Hematopoietic multipotent progenitor cell treated with erythropoietin and hydrocortisone succinate and interleukin-3 and kit ligand, for 4 days (in vitro differentiated cells): ENCODE measurements at places on chromosomes 16 and 17.
A peak's percentile ranks its signal among the peaks of the same experiment; 100 is the strongest.

DNA sequence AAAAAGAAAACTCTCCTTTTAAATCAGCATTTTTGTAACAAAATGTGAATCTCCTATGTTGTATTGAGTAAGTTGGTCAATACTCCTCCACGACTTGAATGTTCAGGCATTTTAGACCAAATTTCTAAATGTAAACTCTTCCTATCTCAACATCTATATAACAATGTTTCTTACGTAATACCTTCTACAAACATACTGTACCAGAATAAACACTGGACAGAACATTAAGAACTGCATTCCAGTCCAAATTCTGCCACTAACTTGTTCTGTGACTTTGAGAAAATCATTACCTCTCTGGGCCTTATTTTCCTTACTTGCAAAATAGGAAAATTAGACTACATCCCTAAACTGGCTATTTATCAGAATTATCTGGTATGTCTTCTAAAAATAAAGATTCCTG, 40.1 kb downstream of the AKAP10 start:
- no peak for DNase-seq

GRCh38 chr16:5447734-5448133, 350.1 kb upstream of the EEF2KMT start:
- no peak for DNase-seq

GRCh38 chr16:27571433-27572326, 21.7 kb downstream of the KATNIP start:
- DNase-seq, result no peak

GRCh38 chr17:8832711-8833352, 33.7 kb upstream of the MFSD6L start:
- DNase-seq, result peak; percentile 53

DNA sequence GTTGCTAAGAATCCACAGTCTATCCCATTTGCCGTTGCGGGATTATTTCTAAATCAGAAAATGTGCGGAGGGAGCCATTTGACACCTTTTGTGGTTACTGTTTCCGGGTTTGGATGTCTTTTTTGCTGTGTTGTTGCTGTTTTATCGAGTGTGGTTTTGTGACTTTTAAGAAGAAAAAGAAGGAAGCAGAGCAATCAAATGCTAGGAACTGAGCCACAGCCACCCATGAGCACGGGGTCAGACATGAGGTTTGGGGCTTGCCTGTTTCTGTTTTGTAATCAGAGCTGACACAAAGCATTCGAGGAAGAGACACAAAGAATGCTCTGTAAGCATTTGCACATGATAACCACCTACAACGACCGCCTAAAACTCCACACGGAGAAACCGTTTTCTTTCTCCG, 53.1 kb upstream of the CHMP6 start:
- peak; percentile 78 for DNase-seq

DNA sequence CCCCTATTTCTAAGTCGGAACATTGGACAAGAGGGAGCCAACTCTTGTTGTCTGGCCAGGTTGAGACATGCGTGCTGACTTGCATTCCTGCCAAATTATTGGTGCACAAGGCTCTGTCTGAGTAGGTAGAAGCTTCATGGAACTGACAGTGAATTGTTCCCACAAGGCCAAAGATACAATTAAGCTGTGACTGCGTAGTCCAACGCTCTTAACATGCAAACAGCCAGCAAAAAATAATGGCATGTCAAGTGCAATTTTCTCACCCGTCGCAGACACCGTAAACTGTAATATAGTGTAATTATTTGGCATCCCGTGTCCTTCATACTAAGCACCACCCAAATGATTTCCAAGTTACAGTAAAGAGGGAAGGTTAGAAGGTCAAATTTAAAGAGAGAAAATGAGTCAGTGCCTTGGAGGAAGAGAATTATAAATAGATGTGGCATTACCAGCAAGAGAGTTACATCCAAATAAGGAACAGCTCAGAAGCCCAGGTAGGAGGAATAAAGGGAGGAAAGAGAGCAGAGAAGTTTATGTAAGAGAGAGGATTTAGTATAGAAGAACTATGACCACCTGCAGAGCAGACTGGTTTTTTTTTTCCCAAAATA, 21.8 kb downstream of the CDH8 start:
- no peak for DNase-seq

DNA sequence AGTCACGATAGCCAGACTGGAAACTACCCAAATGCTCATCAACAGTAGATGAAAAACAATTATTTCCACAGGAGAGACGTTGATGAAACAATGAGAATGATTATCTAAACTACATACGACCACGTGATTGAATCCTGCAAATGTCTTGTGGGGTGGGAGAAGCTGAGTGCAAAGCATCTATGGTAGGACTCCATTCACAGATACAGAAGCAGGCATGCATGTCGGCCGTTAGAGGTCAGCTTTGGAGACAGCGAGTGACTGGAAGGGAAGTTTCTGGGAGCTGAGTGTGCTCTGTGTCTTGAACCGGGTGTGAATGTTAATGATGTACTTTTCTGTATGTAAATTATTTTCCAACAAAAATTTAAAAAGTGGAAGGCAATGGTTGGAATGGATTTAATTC, 71.5 kb upstream of the DNAJA2 start:
- peak; percentile 57 for DNase-seq

GRCh38 chr16:56916571-56917403, 15.2 kb upstream of the HERPUD1 start:
- DNase-seq, result peak; percentile 12

DNA sequence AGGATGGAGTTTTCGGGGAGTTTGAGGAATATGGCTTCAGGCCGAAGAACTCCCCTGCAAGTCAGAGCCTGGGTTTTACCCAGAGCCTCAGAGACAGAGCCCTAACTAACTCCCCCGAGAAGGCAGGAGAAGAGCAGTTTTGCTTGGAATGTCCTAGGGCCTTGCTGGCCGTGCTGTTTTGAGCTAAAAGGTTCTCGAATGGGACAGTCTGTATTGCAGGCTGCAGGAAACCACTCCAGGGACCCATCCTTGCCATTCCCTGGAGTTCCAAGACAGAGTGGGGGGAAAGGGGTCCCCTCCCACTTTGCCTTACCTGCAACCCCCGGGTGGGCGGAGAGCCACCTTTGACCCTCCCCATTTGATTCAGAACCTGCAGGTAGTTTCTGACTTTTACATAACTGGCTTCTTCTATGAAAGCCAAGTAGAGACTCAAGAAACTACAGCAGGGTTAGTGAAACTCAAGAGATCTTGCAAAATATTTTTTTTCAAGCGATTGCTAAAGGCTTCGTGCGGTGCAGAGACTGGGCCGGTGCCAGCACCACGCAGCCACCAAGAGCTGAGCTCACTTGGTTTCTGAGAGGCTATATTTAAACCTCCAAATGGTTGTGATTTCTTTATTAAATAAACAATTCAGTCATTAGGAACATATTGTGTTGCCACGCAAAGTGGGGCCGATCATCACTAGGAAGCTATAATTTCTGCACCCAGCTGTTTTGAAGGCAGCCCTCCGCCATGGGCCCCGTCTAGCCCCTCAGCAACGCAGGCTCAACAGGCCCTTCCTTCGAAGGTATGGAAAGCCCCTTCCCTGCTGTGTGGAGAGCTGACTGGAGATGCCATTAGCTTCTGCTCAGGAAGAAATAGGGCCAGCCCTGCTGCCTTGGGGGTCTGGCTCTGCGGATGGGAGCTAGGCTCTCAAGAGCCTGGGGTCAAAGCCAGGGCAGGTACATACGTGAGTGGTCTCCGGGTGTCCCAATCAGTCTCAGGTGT, 223.0 kb downstream of the NTN1 start:
- no peak for DNase-seq

DNA sequence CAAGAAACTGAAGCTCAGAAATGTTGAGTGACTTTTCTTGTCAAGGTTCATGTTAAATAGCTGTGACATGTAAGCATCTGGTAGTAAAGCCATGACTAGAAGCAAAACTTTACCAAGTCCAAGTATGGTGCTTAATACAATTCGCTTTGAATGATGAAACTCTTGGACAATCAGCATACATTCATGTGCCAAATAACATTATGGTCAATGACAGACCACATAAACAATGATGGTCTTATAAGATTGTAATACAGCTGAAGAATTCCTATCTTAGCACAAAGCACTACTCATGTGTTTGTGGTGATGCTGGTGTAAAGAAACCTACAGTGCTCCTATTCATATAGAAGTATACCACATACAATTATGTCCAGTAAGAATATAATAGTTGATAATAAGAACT, 97.1 kb upstream of the RPRML start:
- no peak for DNase-seq

DNA sequence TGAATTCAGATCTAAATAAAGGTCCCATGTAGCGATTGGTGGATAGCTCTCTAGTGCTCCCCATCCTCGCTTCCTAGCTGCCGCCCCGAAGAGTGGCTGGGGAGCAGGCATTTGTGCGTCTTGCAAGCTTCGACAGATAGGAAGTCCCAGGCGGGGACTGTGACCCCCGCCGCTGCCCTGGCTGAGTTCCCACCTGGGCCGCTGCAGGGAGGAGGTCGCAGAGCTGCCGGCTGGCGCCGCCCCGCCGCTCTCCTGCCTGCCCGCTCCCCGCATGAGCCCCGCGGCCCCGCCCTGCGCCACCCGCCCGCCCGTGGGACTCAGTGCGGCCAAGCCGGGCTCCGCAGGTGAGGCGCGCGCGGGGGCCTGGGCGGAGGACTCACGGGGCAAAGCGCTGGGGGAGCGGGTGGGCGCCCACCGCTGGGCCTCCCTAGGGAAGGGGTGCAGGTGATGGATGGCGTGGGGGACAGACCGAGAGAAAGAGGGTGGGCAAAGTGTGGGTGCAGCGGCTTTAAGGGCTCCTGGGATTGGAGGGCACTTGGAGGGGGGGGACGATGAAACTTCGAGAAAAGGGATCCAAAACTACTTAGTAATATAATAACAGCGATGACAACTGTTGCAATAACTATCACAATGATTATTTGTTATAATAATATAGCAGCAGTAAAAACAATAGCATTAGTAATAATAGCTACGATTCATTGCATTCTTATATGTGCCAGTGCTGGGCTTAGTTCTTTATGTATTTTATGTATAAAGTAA, at the start of gene OTOA:
OTOA (plus strand) TSS at position 80 of the 759 bp plus-strand sequence. CDS start 14,547 bp downstream, outside the sequence.
- peak; percentile 50 for DNase-seq

DNA sequence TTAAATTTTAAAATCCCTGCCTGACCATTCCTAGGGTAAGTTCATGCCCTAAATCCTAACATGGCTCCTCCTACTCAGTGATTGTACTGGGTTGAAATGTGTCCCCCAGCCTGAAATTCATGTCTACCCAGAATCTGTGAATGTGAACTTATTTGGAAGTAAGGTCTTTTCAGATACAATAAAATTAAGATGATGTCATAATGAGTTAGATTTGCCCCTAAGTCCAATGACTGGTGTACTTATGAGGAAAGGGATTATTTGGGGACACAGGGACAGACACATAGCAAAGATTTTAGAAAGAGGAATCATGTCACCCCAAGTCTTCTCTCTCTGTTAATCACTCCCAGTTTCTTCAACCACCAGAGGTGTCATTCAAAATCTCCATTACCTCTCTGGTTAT, 185.3 kb downstream of the HS3ST4 start:
- no peak for DNase-seq

DNA sequence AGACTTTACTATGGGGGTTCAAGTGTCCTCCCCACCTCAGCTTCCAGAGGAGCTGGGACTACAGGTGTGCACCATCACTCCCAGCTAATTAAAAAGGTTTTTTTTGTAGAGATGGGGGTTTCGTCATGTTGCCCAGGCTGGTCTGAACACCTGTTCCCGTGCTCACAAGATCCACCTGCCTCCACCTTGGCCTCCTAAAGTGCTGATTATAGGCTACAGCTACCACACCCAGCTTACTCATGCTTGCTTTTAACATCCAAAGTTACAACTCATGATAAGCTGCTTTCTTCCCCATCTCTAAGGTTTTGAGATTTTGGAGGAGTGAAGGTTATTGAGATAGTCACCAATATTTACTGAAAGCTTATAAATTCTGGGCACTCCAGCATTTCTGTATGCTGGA, 2.6 kb downstream of the NUP88 start:
- no peak for DNase-seq

DNA sequence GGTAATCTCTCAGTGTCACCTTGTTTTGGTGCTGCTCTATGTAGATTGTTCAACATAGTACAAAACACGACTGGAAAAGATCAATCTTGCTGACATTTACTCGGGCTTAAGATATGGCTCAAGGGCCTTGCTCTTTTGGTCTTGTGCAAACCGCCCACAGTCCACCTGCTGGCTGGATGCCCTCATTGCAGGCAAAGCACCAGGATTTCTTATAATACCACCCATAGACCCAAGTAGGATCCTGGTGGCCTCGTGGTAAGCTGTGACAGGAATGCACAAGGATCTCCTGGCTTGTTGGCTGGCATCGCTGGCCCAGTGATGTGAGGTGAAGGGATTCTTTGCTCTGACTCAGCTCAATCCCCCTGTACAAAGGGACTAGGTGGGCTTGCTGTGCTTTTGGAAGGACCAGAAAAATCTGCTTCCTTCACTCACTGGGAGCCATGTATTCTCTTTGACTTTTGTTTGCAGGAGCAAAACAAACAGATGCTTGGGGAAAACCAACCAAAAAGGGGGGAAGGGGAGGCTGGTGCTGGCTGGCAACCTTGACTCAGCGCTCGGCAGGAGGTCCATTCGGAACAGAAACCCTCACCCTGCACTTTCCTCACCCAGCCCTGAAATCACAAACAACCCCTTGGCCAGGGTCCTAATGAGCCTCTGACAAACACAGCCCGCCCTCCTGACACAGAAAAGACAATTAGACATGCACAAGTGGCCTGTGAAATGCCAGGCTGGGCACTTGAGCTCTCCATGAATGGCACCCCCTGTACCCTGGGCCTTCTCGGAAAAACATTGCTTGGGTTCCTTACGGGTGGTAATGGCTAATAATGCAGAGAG, 36.6 kb upstream of the MED9 start:
- peak; percentile 91 for DNase-seq

DNA sequence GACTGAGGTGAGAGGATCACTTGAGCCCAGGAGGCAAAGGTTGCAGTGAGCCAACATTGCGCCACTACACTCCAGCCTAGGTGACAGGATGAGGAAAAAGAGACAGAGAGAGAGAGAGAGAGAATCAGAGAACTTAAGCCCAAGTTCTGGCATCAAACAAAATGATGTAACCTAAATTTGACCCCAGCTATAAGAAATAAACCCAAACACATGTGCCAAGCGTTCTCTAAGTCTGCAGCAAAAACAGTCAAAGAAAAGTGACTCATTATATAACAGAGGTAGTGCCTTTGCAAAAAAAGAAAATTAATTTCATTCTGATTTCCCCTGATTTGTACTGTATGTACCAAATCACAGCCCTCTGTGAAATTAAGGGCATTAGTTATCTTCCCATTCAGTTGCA, 89.5 kb downstream of the CDH11 start:
- DNase-seq, result no peak

GRCh38 chr17:78294776-78295175, 63.3 kb downstream of the TMEM235 start:
- no peak for DNase-seq

GRCh38 chr16:4976611-4977145, 18.5 kb downstream of the SEC14L5 start:
- DNase-seq, result no peak

GRCh38 chr17:22266231-22266630, 573.9 kb downstream of the KCNJ18 start:
- no peak for DNase-seq

DNA sequence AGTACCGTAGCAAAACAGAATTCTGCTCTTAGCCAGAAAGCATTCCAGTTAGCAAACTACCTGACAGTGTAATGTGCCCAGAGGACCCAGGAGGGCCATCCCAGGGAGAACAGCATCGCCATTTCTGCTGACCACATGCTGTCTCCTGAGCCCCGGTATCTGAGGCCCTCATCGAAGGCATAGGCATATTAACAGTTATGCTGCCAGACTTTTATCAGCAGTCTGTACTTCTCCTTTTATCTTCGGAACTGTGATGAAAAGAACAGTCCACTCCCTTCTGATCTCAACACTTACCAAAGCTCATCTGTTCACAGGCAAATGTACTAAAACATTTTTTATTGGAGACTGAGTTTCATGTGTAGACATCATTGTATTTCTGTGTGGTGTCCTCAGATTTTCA, 236.4 kb downstream of the PRKCA start:
- DNase-seq, result peak; percentile 56
